ENCODE measurements at places on chromosomes 2 and 18.

- H3K27me3 ChIP-seq, result no peaks in the 10 kb centered on the region
- H3K4me3 ChIP-seq, result no peak overlapping the region
- no peak for DNase-seq
- H3K27ac ChIP-seq, result no peak overlapping the region
These were observed 25.5 kb downstream of the WDPCP start for GRCh38 chr2:63562751-63563150.

DNA sequence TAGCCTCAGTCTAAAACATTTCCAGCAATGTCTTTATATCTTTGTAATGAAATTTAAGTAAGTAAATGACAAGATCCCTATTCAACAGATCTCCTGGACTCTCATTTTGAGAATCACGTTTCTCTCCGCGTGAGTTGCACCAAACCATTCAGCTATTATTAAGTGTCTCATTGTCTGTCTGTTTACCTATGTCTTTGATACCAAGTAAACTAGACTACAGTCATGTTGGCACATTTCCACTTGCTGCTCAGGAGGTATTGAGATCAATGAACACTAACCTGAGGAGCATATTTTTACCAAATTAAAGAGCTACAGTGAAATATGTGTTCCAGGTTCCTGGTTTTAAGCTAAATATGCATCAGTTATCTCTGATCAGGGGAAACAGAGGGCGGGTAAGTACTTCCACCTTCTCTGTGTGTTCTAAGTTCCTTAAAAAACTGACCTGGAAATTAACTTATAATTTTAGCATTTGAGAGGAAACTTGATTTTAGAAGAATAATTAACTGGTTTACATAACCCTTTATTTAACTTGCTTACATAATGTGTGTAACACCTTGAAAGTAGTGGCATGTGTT, 125.8 kb downstream of the OSBPL6 start:
- DNase-seq, result no peak
- no peaks in the 10 kb centered on the region for H3K36me3 ChIP-seq
- H3K27me3 ChIP-seq, result peaks cover 18% of the 10 kb centered on the region
- H3K27ac ChIP-seq, result no peak overlapping the region
- no peak overlapping the region for H3K4me3 ChIP-seq

DNA sequence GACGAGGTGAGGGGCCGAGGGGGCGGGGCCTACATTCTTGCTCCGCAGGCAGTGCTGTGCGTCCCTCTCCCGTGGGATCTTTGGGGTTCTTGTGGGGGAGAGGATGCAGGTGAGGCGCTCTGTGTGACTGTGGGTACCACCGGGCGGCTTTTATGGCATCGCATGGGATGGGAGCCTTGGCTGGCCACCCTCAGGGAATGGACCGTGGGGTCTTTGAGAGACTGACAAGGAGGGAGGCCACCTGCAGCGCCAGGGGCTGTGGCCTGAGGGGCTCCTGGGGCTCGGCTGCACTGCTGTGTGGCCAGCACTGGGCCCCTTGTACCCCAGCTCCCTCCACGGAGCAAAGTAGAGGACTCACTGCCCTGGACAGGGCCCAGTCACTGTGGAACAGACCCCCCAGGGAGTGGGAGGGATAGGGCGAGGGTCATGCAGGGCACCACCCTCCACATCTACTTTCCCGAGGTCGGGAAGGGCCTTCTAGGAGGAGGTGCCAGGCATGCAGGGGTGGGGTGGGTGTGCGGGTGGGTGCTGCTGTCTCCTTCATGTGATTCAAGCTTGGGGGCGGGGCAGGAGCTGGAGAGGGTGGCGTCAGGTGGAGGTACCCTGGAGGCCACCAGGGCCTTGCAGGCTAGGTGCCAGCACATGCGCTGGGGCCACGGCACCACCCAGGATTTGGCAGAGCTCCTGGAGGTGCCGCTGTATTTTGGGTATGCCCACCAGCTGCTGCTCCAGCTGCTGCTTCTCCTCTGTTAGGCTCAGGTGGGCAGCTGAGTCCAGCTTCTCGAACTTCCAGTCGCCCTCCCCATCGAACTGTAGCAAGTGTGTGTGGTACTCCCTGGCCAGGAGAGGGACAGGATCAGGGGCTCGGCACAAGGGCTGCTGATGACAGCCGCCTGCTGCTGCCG, 1072.4 kb downstream of the RPIA start:
- DNase-seq, result no peak
- H3K4me1 ChIP-seq, result no peaks in the 10 kb centered on the region
- H3K4me3 ChIP-seq, result no peak overlapping the region
- no peak overlapping the region for H3K27ac ChIP-seq

- H3K27me3 ChIP-seq, result no peaks in the 10 kb centered on the region
- no peaks in the 10 kb centered on the region for H3K4me1 ChIP-seq
- peak; percentile 85 for DNase-seq
- H3K36me3 ChIP-seq, result peaks cover 37% of the 10 kb centered on the region
- H3K27ac ChIP-seq, result no peak overlapping the region
- H3K4me3 ChIP-seq, result no peak overlapping the region
These were observed 86.8 kb upstream of the DNER start for GRCh38 chr2:229800997-229801754.

DNA sequence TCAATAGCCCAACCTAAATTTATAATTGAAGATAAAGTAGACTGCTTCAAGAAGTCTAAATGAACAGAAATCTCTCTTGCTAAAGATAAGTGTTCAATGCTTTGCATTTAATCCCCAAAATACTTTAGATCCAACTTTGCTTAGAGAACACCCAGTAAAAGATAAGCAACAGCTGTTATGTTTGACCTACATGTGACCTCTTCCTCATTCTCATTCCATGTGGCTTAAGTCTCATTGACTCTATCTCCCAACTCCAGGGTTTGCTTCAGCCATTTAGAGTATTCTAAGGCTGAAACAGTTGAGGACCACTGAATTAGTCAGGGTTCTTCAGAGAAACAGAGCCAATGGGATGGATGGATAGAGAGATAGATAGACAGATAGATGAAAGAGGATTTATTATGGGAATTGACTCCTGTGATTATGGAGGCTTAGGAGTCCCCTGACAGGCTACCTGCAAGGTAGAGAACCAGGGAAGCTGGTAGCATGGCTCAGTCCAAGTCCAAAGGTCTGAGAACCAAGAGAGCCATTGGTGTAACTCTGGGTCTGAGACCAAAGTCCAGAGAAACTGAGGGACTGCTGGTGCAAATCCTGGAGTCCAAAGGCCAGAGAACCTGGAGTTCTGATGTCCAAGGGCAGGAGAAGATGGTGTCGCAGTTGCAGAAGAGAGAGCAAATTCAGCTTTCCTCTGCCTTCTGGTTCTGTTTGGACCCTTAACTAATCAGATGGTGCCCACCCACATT, 32.1 kb downstream of the CRYGD start:
- H3K27ac ChIP-seq, result no peak overlapping the region
- H3K4me1 ChIP-seq, result no peaks in the 10 kb centered on the region

- H3K4me3 ChIP-seq, result no peak overlapping the region
- H3K4me1 ChIP-seq, result peaks cover 55% of the 10 kb centered on the region
- peak overlapping the region; percentile 100 for H3K27ac ChIP-seq
These were observed 25.2 kb upstream of the ACVR1 start for GRCh38 chr2:157901325-157901724.

DNA sequence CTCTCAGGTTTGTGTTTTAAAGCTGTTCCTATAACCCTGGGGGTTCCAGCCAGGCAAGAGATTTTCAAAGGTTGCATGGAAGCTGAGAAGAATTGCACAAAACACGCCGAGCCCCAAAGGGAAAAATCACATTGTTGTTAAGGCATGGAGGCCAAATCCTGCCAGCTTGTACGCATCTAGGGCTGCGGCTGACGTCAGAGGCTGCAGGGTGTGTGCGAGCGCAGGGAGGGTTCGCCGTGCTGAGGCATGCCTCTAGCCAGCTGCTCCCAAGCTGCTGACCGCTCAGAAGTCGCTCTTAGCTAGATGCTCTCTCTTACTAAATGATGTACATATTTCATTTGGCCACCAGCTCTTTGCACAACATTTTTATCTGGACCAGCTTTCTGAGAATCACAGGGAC, 191.8 kb downstream of the LPIN1 start:
- H3K36me3 ChIP-seq, result no peaks in the 10 kb centered on the region
- H3K4me1 ChIP-seq, result no peaks in the 10 kb centered on the region
- no peak overlapping the region for H3K27ac ChIP-seq
- no peak overlapping the region for H3K4me3 ChIP-seq
- no peak for DNase-seq

DNA sequence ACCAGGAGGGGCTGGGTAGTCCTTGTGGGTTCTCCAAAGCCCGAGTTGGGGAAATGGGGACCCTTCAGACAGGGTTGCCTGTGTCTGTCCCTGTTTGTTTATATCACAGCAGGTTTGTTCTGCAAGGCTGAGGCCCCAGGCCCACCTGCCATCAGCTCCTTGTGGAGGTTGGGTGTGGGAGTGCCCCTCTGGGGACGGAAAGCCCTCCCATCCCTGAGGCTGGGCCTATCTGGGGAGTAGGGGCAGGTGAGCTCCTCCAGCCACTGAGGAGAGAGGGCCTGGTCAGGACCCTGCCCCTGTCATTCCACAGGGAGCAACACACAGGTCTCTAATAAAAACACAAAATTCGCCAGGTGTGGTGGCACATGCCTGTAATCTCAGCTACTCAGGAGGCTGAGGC, 23.3 kb upstream of the EFHD1 start:
- H3K4me1 ChIP-seq, result peaks cover 4% of the 10 kb centered on the region
- no peak overlapping the region for H3K27ac ChIP-seq
- no peak for DNase-seq
- no peaks in the 10 kb centered on the region for H3K36me3 ChIP-seq
- H3K4me3 ChIP-seq, result no peak overlapping the region

Measured in activated CD8-positive, alpha-beta T cell treated with anti-CD3 and anti-CD28 coated beads for 36 hours (primary cell).